ENCODE measurements at places on chromosomes 12 and 14. TPM values are rescaled to one million over a fixed set of nuclear protein-coding genes. Genes with fewer than 3 reads are reported as not detected.

Gene SLC22A17
- polyA plus RNA-seq, result 79.6 TPM

Gene TSPAN11
- 5.6 TPM for polyA plus RNA-seq

Gene GDF11
- 25.7 TPM for polyA plus RNA-seq

Gene SRRM4
- polyA plus RNA-seq, result 0.03 TPM

Gene SLCO1B1
- not detected for polyA plus RNA-seq

Gene P2RX2
- 3.0 TPM for polyA plus RNA-seq

Gene WDR20
- 28.1 TPM for polyA plus RNA-seq

Gene KRT71
- not detected for polyA plus RNA-seq

Gene TOMM20L
- polyA plus RNA-seq, result 1.4 TPM

Gene GLIPR1L2
- 3.7 TPM for polyA plus RNA-seq

Gene OR4E2
- polyA plus RNA-seq, result not detected

Gene OR6C2
- not detected for polyA plus RNA-seq

Gene EFS
- 30.5 TPM for polyA plus RNA-seq

Gene FAM222A
- 9.3 TPM for polyA plus RNA-seq

Gene SERPINA3
- 0.48 TPM for polyA plus RNA-seq

Gene LUM
- polyA plus RNA-seq, result 87.5 TPM

Gene CABP1
- polyA plus RNA-seq, result 5.6 TPM

Gene GZMH
- not detected for polyA plus RNA-seq

Gene IL22
- polyA plus RNA-seq, result not detected

Gene CCDC92
- polyA plus RNA-seq, result 40.8 TPM

Gene DPY19L2
- polyA plus RNA-seq, result 24.7 TPM

Gene MYO1H
- polyA plus RNA-seq, result 2.4 TPM

Gene PLD4
- 3.4 TPM for polyA plus RNA-seq

Gene DDN
- polyA plus RNA-seq, result 74.2 TPM

Gene LHX5
- not detected for polyA plus RNA-seq

Gene LRP1-AS
- 0.46 TPM for polyA plus RNA-seq

Measured in left renal cortex interstitium (tissue), 4 donors.